ENCODE measurements at places on chromosomes 7 and 10. TPM values are rescaled to one million over a fixed set of nuclear protein-coding genes. Genes with fewer than 3 reads are reported as not detected.

DNA sequence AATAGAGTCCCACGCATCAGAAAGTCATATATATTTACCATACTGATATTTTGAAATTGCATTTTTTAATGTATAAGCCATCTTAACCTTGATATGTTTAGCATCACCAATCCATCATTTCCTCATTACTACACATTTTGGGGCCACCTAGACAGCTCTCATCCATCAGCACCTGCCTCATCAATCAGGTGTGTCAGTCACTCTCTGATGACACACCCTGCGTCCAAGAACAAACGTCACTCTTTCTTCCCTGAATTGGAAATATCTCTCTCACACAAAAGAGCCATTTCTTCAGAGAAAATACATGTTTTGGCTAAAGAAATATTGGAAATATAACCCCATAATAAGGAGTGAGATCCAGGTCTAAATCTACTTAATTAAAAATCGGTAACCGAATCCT lies 38.9 kb upstream of the RSU1 start:
- no peak for DNase-seq

POLL gene
- 33.4 TPM for total RNA-seq

ICA1 gene
- 9.8 TPM for total RNA-seq

GRCh38 chr10:50740293-50740648 lies 535 bp downstream of the ASAH2B start:
- DNase-seq, result no peak

- DNase-seq, result no peak
Observed at GRCh38 chr7:149666360-149666945, 106.9 kb downstream of the ZNF467 start.

DNA sequence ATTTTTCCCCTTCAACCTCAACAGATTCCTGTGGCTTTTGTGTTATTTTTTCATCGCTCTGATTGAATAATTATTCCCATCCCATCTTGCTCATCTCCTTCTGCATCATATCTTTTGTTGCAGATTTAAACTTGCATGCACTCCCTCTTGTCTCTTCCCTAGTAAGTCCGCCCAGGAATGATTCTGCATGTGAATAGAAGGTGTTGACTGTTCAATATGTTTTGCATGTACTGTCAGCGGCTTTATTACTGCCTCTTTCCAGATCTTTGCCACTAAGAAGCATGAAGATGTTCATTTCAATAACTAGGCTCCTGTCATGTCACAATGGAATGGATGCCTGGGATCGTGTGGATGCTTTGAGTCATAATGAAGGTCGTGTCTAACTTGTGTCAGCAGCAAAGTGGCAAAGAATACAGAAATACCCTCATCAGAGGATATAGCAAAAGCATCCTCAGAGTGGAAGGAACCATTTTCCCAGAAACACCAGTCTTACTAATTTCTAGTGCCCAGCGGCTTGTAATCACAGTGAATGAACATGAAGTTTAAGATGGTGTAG lies 62.6 kb upstream of the SEM1 start:
- DNase-seq, result no peak

GRCh38 chr7:38878694-38879457 lies 30.1 kb downstream of the VPS41 start:
- DNase-seq, result no peak

- DNase-seq, result no peak
Observed at GRCh38 chr7:21966271-21966670, 20.6 kb upstream of the CDCA7L start.

DNA sequence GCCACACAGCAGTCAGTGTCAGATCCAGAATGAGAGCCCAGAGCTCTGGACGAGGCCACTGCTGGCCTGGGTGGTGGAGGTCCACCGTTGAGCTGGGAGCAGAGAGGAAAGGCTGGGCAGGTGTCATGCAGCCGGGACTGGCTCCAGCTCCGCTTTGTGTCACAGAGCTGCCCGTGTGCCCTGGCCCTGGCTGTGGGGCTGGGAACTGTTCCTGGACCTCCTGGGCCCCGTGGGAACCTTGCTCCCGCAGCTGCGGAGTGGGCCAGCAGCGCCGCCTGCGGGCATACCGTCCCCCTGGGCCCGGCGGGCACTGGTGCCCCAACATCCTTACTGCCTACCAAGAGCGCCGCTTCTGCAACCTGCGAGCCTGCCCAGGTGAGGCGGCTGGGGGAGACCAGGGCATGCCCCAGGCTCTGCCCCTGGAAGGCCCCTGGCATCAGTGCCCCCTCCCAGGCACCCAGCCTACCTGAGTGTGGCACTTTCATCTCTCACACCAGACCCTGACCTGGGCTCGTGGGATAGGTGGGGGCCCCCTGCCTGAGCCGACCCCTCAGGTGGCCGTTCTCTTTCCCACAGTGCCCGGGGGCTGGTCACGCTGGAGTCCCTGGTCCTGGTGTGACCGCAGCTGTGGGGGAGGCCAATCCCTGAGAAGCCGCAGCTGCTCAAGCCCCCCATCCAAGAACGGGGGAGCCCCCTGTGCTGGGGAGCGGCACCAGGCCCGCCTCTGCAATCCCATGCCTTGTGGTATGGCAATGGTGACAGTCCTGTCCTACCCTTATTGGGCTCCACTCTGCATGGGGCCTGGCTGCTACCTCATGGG lies 18.8 kb upstream of the ZNF862 start:
- peak; percentile 13 for DNase-seq

DNA sequence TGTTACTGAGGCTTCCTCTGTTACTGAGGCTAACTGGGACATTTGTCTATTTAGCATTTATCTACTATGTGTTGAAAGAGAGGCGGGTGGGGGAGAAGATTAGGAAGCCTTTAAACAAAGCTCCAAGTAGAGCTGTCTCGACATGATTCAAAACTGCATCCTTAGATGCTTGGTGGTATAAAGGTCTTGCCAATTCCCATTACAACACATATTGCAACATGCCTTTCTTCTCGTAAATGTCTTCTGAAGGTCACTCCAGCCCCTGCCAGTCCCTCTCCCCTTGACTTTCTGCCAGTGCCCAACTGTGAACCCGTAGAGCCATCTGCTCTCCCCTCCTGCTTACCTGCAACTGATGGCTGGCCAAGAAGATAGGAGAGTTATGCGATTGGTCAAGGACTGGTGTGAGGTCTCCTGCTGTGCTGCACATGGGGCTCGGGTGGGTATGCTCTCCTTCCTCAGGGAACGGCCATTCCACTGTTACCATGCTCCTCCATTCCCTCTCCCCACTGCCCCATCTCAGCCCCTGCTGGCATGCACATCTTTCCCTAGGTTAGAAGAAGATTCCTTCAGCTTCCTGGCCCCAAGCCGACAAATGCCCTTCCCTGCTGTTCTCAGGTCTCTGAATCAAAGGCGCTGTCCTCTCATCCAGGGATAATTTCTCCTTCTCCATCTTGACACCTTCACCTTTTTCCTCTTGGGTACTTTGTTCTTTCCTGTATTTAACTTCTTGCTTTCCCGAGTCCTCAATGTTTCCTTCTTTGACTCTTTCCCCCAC lies 43.6 kb upstream of the ZNF32 start:
- no peak for DNase-seq

- peak; percentile 77 for DNase-seq
Observed at GRCh38 chr10:122648599-122649428, 50.8 kb downstream of the C10orf120 start.

DNA sequence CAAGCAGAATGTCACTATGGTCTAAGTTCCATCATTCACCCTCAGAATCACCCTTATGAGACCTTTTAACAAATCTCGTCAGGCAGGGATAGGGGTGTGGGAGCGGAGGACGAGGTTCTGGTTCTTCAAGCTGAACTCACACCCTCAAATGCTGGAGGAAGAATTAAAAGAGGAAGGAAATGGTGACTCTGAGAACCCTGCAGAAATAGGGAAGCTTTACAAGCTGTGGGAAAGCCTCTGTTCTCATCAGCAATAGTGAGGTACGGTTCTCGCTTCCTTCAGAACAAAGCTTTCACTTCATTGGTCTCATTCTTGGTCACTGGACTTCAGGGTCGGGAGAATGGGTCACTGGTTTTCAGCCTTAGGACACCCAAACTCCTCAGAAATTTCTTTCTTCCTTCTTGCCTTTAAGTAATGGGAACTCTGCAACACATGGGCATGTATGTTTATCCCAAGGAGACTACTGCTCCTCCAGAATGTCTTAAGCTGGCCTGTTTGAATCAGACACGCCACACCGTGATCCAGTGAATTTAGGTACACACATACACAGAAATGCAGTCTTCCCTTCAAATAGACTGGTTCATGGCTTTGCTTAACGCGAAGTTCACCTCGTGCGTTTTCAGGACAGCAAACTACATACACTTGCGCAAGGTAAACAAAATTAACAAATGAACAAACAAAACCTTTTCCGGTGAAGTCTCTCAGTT lies 226.0 kb downstream of the SFMBT2 start:
- no peak for DNase-seq

GRCh38 chr10:78973901-78974616 lies 94.7 kb upstream of the ZMIZ1 start:
- DNase-seq, result peak; percentile 83

ADCY1 gene
- 51.9 TPM for total RNA-seq

LRRC18 gene
- total RNA-seq, result not detected

DNA sequence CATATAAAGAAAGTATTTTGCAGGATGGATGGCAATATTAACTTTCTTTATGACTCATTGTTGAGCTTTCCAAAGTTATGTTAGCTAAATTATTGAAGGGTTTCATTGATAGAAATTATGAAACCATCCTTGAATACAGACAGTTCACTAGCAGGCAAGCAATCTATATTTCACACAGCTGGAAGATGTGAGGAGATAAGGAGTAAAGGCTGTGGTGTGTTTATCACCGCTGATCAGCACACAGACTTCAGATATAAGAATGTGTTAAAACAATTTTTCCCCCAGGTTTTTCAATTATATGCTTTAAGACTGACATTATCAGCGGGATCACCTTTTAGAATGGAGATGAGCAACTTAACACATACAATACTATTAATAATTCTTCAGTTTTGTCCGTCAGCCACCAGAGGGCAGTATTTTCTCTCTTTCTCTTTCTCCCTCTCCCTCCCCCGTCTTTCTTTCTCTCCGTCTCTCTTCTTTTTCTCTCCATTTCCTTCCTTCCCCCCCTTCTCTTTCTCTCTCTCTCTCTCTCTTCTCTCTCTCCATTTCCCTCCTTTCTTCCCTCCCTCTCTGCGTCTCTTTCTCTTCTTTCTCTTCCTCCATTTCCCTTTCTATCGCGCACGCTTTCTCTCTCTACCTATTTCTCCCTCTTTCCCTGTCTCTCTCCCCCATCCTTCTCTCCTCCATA lies 62.9 kb upstream of the FAM171A1 start:
- DNase-seq, result no peak

DNA sequence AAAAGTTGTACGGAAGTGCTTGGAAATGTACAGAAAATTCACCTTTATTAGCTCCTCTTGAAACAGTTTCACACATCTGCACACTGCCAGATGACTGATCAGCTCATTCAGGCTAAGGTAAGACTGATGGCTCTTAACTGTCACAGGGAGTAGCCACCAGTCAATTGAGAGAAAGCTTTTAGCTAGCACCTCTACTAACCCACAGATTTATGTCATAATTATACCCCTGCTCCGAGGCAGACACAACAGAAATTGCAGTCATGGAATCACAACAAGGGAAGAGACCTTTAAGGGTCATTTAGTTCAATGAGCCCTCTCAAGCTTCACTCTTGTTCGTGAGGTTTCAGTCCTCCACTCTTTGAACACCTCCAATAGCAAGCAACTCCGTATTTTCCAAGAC lies 235.4 kb downstream of the TRIL start:
- no peak for DNase-seq

DNA sequence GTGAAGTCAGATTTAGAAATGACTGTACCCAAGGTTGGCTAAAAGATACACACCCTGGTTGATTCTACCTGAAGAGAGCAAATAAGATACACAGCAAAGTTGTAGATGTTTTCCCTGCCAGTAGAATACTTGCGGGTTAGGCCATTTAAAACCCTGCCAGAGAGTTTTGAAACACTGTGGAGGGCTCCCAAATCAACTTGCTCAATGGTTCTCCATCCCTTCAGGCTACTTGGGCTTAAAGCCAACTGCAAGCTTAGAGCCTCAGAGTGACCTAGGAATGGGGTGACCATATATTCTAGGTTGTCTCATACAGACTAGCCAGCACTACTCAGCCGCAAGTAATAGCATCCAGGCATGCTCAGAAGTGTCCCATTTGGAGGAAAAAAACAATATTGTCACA lies 10.0 kb downstream of the CAV1 start:
- DNase-seq, result no peak

DNA sequence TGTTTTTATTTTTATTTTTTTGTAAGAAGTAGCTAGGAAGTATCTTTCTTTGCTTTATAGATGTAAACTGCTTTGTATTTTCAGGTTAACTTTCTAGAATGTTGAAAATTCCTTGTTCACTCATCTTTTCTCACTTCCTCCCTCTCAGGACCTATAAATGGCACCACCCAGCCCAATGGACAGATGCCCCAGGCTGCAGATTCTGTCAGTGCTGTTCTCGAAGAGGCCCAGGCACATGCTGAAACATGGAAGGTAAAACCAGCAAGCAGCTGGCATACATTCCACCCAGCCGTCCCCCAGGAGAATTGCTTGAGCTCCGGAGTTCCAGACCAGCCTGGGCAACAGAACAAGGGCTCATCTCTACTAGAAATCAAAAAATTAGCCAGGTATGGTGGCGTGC lies 47.1 kb upstream of the PDSS1 start:
- peak; percentile 29 for DNase-seq

- DNase-seq, result no peak
Observed at GRCh38 chr10:11048707-11049278, 31.1 kb downstream of the CELF2 start.

TMEM184A gene
- 20.7 TPM for total RNA-seq

DNA sequence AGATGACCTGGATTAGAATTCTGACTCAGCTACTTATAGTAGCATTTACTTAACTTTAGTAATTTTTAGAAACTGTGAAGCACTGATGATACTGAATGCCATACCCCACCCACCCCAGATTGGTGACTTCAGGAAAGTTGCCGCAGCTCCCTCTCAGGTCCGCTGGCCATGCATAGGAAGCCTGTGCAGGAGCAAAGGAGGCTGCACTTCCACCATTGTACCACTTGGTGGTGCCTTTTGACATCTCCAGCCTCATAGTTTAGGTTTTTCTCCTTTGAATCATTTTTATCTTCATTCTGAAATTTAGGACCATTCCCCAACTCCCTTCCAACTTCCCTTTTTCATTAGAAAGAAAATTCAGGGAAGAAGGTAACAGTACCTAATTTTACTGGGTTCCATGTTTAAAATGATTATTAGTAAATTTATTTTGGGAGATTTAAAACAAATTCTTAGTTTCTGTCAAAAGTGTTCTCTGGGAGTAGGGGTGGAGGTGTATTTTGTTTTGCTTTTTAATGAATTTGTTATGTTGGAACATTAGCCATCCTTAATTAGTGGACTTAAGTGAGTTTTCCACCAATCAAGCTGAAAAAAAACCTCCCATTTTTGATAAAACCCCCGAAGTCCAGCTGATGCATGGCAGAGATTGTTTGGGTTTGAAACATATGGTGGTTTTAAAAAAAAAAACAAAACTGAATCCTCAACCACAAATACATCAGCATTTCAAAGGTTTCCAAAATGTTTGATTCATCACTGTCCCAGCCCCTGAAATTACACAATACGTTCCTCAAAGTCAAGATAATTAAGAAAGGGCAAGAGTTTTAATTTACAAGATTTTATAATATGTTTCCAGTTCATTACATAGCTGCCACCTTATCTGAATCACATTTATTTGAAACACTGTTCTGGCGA lies 109.6 kb downstream of the WNT2 start:
- DNase-seq, result peak; percentile 75

COL26A1 gene
- 66.2 TPM for total RNA-seq

GRCh38 chr7:78437118-78437517 lies 638.5 kb downstream of the PHTF2 start:
- no peak for DNase-seq

GRCh38 chr7:155918720-155919390 lies 106.6 kb upstream of the SHH start:
- DNase-seq, result no peak

- no peak for DNase-seq
Observed at GRCh38 chr10:43921478-43921877, 272.8 kb upstream of the ZNF32 start.

LFNG gene
- total RNA-seq, result 75.5 TPM
